Stimulated activated CD8-positive, alpha-beta memory T cell treated with anti-CD3 and anti-CD28 coated beads, Interleukin-2, amount 100 ng/mL, for 1 hour (primary cell): ENCODE measurements at places on chromosomes 6 and 20.

- DNase-seq, result no peak
Observed at GRCh38 chr6:96545882-96546281, 17.0 kb upstream of the FHL5 start.

- DNase-seq, result no peak
Observed at GRCh38 chr6:20362623-20363022, 39.1 kb upstream of the E2F3 start.

DNA sequence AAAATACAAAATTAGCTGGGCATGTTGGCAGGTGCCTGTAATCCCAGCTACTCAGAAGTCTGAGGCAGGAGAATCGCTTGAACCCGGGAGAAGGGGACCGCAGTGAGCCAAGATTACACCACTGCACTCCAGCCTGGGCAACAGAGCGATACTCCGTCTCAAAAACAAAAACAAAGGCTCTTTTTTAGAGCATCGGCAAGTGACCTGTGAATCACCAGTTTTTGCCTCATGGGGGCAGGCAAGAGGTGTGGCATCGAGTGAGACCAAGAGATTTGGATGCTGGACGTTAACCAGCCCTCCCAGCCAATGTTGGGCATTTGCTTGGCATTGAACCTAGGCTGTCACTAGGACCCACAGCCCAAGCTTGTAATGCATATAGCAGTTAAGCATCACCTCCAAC is 14.6 kb upstream of the CDK5RAP1 start:
- DNase-seq, result no peak

DNA sequence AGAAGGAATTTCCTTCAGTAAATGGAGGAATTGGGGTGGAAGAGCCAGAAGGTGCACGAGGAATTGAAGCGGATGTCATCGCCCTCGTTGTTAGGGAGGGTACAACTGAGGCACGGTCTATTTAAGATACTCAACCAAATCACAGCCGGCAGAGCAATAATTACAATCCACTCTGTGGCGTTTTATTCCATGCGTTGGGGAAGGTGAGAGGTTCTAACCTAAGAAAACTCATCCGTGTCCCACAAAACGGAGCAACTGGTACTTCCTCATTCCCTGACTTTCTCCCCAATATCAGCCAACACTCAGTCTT is 802 bp upstream of the RRBP1 start:
- no peak for DNase-seq

- DNase-seq, result no peak
Observed at GRCh38 chr6:40340957-40341356, 246.2 kb downstream of the LRFN2 start.

DNA sequence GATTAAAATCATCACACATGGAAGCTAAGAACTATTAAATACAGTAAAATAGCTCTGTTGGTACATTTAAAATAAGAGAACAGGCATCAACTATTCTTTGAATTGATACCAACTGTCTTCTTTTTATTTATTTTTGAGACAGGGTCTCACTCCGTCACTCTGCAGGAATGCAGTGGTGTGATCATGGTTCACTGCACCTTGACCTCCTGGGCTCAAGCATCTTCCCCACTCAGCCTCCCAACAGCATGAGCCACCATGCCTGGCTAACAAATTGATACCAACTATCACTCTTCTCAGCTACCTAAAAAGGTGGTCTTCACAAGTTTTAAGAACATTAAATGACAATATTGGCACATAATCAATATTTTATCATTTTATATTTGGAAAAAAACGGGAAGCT is 7.8 kb upstream of the PNISR start:
- DNase-seq, result no peak

GRCh38 chr6:35727231-35727934 is 9.4 kb upstream of the ARMC12 start:
- DNase-seq, result no peak

- no peak for DNase-seq
Observed at GRCh38 chr20:62219101-62219991, 732 bp downstream of the HRH3 start.

GRCh38 chr6:33857932-33858475 is 54.2 kb upstream of the MLN start:
- DNase-seq, result no peak

- DNase-seq, result no peak
Observed at GRCh38 chr6:120938876-120939472, 395.3 kb downstream of the TBC1D32 start.

DNA sequence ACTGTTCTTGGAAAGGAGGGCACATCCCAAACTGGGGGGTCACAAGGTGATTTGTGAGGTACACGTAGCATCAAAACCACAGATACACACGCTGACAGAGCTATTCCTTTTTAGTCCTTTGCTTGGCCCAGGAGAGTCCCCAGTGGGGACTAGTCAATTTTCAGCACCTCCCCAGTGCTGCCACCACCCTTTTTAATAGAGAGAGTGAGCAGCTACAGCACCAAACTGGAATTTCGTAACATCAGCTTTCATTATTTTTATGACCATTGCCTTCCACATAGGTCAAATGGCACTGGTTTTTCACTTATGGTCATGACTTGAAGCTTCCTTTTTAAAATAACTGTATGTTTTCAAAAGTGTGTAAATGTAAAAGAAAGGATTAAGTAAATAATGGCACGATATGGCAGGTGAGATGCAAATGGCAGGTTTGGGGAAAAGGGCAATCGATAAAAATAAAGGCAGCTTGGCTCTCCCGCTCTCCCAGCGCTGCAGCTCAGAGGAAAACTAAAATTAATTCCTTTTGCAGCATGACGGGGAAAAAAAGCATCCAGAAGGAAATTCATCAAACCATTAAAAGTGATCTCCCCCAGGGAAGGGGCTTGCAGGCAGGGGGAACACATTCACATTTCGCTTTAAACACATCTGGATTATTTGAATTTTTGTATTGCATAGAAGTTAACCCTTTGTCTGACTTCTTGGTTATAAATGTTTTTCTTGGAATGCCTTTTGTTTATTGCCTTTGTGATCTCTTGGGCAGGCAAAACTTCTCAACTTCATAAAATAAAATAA is 95.2 kb downstream of the ANKRD60 start:
- no peak for DNase-seq

- DNase-seq, result no peak
Observed at GRCh38 chr6:147159536-147160374, 44.5 kb upstream of the STXBP5 start.

GRCh38 chr20:48574383-48574782 is 253.4 kb downstream of the PREX1 start:
- DNase-seq, result no peak

- no peak for DNase-seq
Observed at GRCh38 chr20:46694484-46694883, 5.2 kb upstream of the TP53RK start.

- no peak for DNase-seq
Observed at GRCh38 chr6:91654357-91654756, 1067.5 kb upstream of the MAP3K7 start.

- no peak for DNase-seq
Observed at GRCh38 chr6:6661684-6662083, 73.2 kb downstream of the LY86 start.

- no peak for DNase-seq
Observed at GRCh38 chr6:147806697-147807096, 298.2 kb downstream of the SAMD5 start.

DNA sequence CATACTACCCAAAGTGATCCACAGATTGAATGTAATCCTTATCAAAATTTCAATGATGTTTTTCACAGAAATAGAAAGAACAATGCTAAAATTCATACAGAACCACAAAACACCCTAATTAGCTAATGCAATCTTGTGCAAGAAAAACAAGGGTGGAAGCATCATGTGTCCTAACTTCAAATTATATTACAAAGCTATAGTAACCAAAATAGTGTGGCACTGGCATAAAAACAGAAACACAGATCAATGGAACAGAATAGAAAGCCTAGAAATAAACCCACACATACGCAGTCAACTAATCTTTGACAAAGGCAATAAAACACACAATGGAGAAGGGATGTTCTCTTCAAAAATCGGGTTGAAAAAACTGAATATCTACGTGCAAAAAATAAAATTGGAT is 131.1 kb downstream of the TASP1 start:
- DNase-seq, result no peak

- no peak for DNase-seq
Observed at GRCh38 chr6:155235087-155235486, 28.7 kb upstream of the CLDN20 start.

DNA sequence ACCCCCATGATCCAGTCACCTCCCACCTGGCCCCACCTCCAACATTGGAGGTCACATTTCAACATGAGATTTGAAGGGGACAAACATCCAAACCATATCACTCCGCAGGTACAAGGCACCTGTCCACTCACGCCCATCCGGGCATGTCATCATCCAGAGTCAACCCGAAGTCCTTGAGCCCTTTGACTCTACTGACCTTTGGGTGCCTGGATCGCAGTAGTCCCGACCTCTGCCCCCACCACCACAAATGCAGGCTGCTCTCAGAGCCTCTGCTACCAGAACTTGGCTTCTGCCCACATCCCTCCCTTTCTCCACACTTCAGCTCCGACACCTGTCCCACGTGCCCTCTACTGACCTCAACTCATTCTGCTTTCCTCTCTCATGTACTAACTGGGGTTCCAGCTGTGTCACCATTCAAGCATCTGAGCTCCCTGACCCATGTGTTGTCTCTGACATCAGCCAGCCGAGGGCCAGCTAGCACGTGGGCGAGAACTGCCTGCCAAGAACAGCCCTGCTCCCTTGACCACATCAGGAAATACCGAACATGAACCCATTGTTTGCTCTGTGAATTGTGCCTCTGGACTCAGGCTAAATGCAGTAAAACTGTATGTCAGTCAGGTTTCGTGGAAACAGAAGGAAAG is 498.3 kb upstream of the SULF2 start:
- no peak for DNase-seq

- no peak for DNase-seq
Observed at GRCh38 chr6:123812621-123813020, 9.0 kb downstream of the NKAIN2 start.

DNA sequence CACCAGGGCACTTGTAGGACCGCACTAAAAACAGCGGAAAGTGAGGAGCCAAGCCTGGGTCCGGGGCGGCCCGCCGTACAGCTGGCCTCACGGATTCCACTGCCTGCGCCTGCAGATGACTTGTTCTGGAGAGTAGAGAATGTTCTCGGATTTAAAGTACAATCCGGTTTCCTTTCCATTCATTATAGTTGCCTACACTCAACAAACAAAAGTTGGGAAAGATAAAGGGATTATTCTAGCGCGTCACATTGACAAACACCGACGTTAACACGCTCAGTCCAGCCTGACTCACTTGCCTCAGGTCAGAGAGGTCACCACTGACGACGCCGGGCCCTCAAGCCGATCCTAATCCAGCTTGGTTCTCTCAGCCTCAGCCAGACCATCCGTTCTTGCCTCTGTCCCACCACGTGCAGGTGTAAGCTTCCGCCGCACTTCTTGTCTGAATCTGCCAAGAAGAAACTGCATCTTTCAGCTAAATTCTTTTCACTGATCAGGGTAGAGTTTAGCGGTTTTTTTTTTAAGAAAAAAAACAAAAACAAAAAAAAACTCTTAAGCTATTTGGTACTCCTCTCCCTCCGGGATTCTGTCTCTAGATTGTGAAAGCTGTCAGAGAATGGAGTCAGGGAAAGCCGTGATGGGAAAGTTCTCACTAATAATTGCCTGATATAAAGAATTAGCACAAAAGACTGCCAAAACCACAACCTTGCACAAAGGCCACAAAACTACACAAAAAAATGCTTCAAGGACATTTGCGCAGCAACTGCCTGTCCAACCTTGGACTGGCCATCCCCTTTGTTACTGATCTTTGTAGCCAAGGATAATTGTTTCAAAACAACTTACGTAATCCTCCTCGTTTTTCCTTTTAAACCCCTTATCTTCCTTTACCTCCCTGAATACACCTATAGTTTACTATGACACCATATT is 1.1 kb upstream of the PHF10 start:
- DNase-seq, result no peak

GRCh38 chr6:97293198-97293696 is 10.2 kb upstream of the MMS22L start:
- no peak for DNase-seq

- DNase-seq, result no peak
Observed at GRCh38 chr20:44461142-44461802, 14.4 kb upstream of the TTPAL start.

- no peak for DNase-seq
Observed at GRCh38 chr20:25538838-25539665, 46.3 kb downstream of the NINL start.

- DNase-seq, result no peak
Observed at GRCh38 chr6:38179300-38179699, 359.8 kb downstream of the ZFAND3 start.

- DNase-seq, result no peak
Observed at GRCh38 chr20:52787962-52788361, 184.2 kb upstream of the TSHZ2 start.

DNA sequence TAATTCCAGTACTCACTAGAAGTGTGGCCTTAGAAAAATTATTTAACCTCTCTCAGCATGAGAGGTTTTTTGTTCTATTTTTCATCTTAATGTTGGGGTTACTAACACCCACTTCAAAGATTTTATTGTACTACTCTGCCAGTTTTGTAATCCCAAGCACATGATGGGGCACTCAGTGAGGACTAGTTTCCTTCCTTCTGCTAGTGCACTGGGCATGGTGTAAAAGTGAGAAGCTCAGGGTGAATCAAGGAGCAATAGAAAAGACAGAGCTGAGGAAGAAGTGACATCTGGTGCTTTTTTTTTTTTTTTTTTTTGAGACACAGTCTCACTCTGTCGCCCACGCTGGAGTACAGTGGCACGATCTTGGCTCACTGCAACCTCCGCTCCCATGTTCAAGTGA is 439.4 kb upstream of the ARID1B start:
- DNase-seq, result no peak

GRCh38 chr20:20931024-20931423 is 175.1 kb downstream of the LINC00237 start:
- no peak for DNase-seq

- DNase-seq, result no peak
Observed at GRCh38 chr6:144935181-144935580, 650.0 kb downstream of the UTRN start.

DNA sequence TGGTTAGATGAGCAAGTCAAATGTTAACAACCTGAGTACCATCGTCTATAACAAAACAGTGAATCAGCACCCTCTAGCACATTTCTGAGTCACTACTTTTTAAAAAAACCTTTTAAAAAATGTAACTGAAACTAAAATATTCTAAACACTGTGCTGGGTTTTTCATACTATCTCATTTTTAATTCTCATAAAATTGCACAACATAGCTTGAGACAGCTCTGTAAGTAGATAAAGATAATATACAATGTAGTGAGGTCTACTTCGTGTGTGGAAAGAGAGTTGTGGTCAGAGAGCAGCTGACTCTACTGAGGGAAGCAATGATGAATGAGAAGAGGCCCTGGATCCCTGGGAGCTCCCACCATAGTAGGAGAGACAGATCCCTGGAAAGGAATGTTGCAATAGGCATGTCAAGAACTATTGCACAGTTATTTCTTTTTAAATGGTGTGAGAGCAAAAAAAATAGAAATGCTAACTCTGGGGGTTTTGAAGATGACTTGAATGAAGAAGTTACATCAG is 13.6 kb upstream of the CALHM6 start:
- DNase-seq, result no peak

GRCh38 chr20:46458866-46459750 is 52.7 kb upstream of the ELMO2 start:
- DNase-seq, result no peak
